ENCODE measurements at places on chromosomes 3 and 15. TPM values are rescaled to one million over a fixed set of nuclear protein-coding genes. Genes with fewer than 3 reads are reported as not detected.

Gene PTPRG
- 14.1 TPM for total RNA-seq

Gene LCMT2
- 7.1 TPM for total RNA-seq

GRCh38 chr15:82060817-82061216, 15.0 kb upstream of the MEX3B start:
- no peak for DNase-seq

DNA sequence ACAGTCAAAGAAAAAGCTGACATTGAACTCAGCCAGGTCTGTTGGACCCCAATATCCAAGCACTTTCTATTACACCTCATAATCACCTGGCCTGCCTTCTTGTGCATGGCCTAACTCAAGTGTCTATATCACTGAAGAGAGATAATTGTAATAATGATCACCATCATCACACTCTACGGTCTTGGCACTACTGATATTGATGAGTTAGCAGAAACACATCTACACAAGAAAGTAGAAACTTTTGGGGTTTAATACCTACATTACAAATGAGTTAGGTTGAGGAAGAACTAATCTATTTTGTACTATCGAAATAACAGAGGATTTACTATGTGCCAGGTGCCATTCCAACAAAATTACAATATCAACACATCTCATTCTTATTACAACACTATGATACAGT, 30.7 kb downstream of the TUSC7 start:
- DNase-seq: no peak

GRCh38 chr15:25436707-25437106, 2.1 kb downstream of the UBE3A start:
- no peak for DNase-seq

DNA sequence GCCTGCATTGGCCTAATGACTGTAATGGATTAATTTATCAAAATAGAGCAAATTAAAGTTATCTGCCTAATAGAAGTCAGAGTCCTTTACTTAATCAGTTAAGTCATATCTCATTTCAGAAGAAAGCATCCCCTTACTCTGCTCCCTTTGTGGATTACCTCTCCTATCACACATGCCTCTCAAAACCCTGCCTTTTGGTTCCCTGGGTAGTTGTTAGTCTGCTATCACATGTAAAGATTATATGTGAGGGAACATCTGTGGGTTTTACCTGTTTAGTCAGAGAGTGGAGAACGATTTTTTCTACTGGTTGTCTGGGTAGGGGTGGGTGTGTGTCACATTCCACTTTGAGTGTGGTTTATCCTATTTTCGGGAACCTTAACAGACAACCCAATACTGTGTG, 16.4 kb downstream of the UBE2E2 start:
- no peak for DNase-seq

DNA sequence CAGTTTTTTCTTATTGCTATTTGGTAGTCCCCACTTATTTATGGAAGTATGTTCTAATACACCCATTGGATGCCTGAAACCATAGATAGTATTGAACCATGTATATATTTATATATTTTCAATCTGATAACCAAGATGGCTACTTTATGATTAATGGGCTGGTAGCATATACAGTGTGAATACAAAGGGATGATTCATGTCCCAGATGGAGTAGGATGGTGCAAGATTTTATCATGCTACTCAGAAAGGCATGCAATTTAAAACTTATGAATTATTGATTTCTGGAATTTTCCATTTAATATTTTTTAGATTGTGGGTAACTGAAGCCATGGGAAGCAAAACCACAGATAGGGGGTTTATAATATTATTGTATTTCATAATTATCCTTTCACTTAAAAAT, 35.2 kb downstream of the AP4E1 start:
- DNase-seq: no peak

GRCh38 chr3:111702996-111703985, 108.1 kb upstream of the ZBED2 start:
- DNase-seq: no peak
